ENCODE measurements at places on chromosomes 7 and 10.

GRCh38 chr7:113172726-113173125 is 54.4 kb upstream of the SMIM30 start:
- no peak for DNase-seq

- DNase-seq, result no peak
Observed at GRCh38 chr7:98084631-98085030, 22.0 kb upstream of the LMTK2 start.

DNA sequence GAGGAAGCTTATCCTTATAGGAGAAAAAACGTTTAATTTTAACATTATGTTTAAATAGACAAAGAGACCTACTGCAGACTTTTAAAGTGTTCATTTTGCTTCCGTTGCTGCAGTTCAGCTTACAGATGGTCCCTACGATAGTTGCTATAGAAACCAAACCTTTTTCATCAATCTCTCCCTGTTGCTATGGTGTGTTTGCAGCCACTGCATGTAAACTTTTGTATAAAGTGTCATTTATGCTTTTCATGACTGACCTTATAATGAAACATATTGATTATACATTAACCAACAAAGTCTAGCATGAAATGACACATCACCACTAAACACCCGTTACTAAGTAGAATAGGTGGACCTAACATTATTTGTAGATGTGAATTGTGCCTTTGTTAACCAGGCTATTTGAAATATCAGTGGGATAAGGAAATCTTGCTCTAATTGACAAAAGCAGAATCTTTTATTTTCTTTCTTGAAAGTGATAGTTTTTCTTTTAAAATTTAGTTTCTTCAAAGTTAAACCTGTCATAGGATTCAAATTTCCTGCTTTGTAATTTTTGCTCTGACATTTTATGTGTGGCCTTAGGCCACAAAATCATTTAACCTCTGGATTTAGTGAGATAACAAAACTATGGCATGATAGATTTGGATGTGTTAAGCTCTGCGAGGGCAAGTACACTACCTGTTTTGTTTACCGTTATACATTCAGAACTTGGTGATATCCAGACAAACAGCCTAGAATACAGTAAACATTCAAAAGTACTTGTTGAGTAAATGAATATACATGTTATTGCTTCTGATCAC is 64.0 kb downstream of the CACNB2 start:
- no peak for DNase-seq

DNA sequence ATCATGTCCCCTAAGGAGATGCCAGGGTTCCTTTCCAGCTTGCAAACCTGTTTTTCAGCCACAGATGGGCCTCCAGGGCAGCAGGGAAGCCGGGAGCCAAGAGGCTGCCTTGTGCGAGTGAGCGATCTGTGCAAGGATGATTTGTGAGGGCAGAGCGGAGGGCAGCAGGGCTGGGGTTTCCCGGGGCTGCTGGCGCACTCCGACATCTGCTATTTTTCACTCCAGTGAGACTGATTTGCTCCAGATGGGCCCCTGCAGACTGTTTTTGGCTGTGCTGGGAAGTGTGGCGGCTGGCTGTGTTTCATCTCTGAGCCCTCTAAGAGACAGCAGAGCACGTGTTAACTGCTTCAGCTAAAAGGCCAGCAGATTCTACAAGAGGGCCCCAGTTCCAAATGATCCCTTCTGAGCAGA is 466.2 kb downstream of the TYW1 start:
- DNase-seq, result no peak

DNA sequence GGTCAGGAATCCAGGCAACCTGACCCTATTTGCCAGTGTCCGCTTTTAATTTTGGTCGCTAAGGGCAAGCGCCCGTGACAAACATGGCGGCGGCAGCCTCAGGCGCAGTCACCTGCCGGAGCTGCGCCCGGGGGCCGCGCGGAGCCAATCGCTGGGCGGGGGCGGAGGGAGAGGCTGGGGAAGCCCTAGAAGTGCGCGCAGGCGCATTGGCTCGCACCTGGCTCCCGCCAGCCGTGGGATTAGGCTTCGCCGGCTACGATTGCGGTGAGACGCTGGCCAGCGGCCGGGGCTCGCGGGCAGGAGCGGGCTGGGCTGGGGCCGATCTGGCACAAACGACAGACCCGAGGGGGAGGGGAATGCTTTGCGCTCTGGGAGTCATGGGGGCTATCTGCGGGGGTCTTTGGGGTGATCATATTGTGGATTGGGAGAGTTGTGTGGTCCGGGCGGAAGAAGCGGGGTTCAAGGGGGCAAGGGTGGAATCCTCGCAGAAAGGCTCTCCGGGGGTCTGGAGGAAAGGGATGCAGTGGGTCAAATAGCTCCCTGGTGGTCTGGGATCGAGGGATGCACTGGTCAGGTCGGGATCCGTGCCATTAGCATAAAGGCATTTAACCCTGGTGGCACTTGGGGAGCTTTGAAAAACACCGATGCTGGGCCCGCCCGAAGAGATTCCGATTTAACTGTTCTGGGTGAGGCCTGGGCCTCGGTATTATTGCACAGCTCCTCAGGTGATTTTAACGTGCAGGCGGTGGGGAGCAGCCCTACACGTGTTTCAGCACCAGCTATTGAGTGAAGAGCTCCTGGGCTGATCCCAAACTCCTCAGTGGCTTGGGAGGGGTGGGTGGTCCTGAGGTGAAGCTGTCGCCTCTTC is 10.1 kb upstream of the C10orf95 start:
- no peak for DNase-seq

All from pulmonary artery endothelial cell (primary cell).